Activated CD4-positive, alpha-beta T cell treated with anti-CD3 and anti-CD28 coated beads, Interleukin-2, amount 10 ng/mL, durations not matched to agents 24 days and 14 days (primary cell): ENCODE measurements at places on chromosomes 13 and 19. TPM values are rescaled to one million over a fixed set of nuclear protein-coding genes. Genes with fewer than 3 reads are reported as not detected.

The FLT3 gene
- not detected in 2 replicates for total RNA-seq

The TINCR gene
- 0.33 and 0.52 TPM in 2 replicates for total RNA-seq

GRCh38 chr13:109384491-109385241 lies 401.7 kb downstream of the IRS2 start:
- no peaks in the 10 kb centered on the region for H3K4me1 ChIP-seq
- no peaks in the 10 kb centered on the region for H3K36me3 ChIP-seq
- H3K4me3 ChIP-seq: no peak overlapping the region

DNA sequence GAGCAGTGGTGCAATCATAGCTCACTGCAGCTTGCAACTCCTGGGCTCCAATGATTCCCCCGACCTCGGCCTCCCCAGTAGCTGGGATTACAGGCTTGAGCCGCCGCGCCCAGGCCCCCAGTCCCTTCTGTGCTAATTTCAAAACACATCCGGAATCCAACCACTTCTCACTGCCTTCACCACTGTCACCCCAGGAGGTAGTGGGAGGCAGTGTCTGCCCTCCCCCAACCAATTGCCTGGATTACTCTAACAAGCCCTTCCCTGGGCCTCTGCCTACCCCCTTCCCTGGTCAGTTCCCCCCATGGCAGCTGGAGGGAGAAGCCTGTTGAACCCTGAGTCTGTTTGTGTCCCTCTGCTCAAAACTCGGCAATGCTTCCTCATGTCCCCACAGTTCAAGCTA lies 2.3 kb downstream of the PRAM1 start:
- DNase-seq: no peak
- H3K36me3 ChIP-seq: no peaks in the 10 kb centered on the region
- H3K4me1 ChIP-seq: peaks cover 15% of the 10 kb centered on the region
- H3K4me3 ChIP-seq: no peak overlapping the region
- H3K27ac ChIP-seq: no peak overlapping the region

The PDX1 gene
- total RNA-seq: not detected in 2 replicates

GRCh38 chr13:40170982-40171381 lies 495.5 kb downstream of the FOXO1 start:
- no peak overlapping the region for H3K4me3 ChIP-seq
- H3K27ac ChIP-seq: no peak overlapping the region
- peaks cover 2% of the 10 kb centered on the region for H3K36me3 ChIP-seq
- no peak for DNase-seq
- H3K27me3 ChIP-seq: no peaks in the 10 kb centered on the region
- H3K4me1 ChIP-seq: peaks cover 19% of the 10 kb centered on the region

DNA sequence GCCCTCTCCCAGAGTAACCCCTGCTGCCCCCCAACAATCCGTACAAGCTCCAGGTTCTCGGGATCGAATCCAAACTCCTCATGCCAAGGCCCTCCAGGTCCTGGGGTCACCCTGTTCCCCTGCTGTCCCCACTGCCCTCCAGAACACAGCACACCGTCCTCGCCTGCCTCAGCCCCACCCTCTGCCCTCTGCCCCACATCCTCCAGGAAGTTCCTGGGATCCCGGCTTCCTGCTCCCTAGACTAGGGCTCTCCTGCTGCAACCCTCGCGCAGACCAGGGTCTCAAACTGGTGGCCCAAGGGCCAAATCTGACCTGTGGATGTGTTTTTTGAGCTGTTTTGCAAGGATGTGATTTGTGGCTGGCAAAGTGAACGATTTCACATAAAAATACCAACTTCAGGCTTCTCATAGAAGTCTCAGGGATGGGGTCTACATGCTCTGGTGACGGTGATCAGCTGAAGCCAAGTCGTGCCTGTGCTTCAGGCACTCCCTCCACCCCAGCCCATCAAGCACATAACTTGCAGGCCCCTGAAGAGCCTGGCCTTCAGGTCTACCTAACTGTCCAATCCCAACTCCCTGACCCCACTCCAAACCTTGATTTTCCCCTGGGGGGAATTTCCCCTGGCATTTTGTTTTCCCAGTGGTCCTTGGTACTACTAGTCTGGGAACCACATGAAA lies 1.8 kb downstream of the RABAC1 start:
- H3K36me3 ChIP-seq: no peaks in the 10 kb centered on the region
- H3K4me3 ChIP-seq: peak overlapping the region; percentile 89
- DNase-seq: no peak
- H3K27me3 ChIP-seq: no peaks in the 10 kb centered on the region
- peaks cover 14% of the 10 kb centered on the region for H3K4me1 ChIP-seq

The ICAM1 gene
- 81.5 and 82.1 TPM in 2 replicates for total RNA-seq

GRCh38 chr19:33429891-33430673 lies 56.6 kb downstream of the CEBPG start:
- no peaks in the 10 kb centered on the region for H3K36me3 ChIP-seq
- no peak overlapping the region for H3K4me3 ChIP-seq
- DNase-seq: no peak

DNA sequence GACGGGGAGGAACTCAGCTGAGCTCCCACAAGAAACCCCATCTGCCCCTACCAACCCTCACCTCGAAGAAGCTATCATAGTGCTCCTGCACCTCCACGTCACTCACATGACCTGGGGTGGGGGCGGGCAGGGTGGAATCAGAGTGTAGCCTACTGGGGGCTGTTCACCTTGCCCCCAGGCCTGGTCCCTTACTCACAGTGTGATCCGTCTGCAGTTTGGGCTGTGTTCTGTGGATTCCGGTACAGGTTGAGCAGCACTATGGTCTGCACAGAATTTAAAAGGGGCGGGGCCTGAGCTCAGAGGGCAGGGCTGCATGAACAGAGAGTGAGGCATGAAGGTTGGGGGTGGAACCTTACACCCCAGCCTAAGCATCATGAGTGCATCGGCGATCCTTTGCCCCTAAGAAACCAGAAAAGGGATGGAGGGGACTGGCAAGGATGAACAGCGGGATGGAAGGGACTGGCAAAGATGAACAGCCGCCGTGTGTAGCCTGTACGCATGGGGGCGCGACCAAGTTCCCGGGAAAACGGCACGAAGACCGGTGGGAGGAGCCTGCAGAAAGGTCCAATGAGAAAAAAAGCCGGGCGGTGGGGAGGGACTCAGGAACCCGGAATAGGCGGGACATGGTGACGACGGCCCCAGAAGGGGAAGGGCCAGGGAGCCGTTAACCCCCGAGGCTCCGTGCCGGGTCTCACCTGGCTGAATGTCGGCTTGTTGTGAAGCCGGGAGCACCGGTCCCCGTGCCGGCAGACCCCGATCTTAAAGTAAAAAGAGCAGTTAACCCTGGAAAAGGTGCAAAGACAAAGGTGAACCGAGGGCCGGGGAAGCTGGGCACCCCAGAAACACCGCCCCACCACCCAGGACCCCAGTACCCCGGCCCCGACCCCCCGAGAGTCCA lies 539 bp downstream of the U2AF1L4 start:
- peak overlapping the region; percentile 94 for H3K4me3 ChIP-seq
- peak overlapping the region; percentile 100 for H3K27ac ChIP-seq
- peaks cover 20% of the 10 kb centered on the region for H3K36me3 ChIP-seq

The ADGRE3 gene
- not detected in 2 replicates for total RNA-seq

DNA sequence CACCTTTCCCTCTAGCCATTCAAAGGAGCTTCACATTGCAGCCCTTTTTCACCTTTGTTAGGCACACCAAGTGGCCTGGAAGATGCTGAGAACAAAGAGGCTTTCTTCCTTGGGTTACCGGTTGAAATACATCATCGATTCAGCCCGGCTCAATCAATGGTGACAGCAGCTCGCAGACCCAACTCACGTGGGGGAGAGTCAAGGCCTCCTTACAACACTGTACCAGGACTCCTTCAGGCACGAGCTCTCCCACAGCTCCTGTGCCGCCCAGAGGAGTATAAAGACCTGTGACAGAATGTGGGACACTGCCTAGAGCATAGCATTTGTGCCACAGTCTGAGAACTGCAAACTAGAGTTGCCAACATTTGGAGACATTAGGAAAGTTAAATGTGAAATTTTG lies 3.9 kb upstream of the LRRC63 start:
- no peak for DNase-seq
- no peak overlapping the region for H3K27ac ChIP-seq
- no peaks in the 10 kb centered on the region for H3K27me3 ChIP-seq
- H3K4me3 ChIP-seq: no peak overlapping the region
- H3K4me1 ChIP-seq: peaks cover 30% of the 10 kb centered on the region
- no peaks in the 10 kb centered on the region for H3K36me3 ChIP-seq

DNA sequence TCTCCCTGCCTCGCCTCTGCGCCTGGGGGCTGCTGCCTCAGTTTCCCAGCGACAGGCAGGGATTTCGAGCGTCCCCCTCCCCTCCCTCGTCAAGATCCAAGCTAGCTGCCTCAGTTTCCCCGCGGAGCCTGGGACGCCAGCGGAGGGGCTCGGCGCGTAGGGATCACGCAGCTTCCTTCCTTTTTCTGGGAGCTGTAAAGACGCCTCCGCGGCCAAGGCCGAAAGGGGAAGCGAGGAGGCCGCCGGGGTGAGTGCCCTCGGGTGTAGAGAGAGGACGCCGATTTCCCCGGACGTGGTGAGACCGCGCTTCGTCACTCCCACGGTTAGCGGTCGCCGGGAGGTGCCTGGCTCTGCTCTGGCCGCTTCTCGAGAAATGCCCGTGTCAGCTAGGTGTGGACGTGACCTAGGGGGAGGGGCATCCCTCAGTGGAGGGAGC lies 722 bp upstream of the ICAM1 start:
- H3K4me3 ChIP-seq: peak overlapping the region; percentile 96
- H3K27ac ChIP-seq: peak overlapping the region; percentile 96
- peaks cover 30% of the 10 kb centered on the region for H3K36me3 ChIP-seq
- no peaks in the 10 kb centered on the region for H3K27me3 ChIP-seq

The CGB5 gene
- total RNA-seq: not detected in 2 replicates

- H3K4me1 ChIP-seq: no peaks in the 10 kb centered on the region
- DNase-seq: no peak
- H3K36me3 ChIP-seq: no peaks in the 10 kb centered on the region
These were observed 61.0 kb downstream of the MZT1 start for GRCh38 chr13:72666391-72666790.

DNA sequence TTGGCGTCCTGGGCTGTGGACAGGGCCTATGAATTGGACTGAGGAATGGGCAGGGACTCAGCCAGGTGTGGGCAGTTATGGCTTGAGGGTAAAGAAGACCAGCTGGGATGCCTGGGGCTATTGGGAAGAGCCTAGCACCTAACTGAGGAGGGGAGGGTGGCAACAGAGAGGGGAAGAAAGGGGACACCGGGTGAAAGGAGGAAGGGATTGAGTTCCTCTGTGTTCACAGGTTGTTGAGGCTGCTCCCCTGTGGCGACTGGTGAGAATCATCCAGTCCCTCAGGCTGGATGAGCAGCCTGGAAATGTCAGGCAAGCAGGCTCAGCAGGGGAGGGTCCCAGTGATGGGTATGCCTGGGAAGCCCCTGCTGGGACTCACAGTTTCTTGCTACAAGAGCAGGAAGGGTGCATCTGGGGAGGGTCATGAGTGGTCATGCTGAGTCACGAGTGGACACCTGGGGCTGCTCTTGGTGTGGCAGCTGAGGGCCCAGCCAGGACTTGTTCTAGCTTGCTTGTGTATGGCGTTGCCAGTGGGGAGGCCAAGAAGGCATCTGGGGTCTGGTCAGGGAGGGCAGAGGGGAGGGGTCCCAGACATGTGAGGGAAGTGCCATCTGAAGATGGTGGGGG lies 1.4 kb downstream of the ZNF324 start:
- H3K4me1 ChIP-seq: peaks cover 15% of the 10 kb centered on the region
- peak overlapping the region; percentile 89 for H3K4me3 ChIP-seq
- DNase-seq: no peak
- H3K36me3 ChIP-seq: peaks cover 25% of the 10 kb centered on the region
- H3K27me3 ChIP-seq: peaks cover 2% of the 10 kb centered on the region

GRCh38 chr13:106526738-106527444 lies 8.6 kb downstream of the EFNB2 start:
- no peak overlapping the region for H3K4me3 ChIP-seq
- H3K4me1 ChIP-seq: no peaks in the 10 kb centered on the region
- H3K36me3 ChIP-seq: no peaks in the 10 kb centered on the region
- peaks cover 63% of the 10 kb centered on the region for H3K27me3 ChIP-seq
- no peak overlapping the region for H3K27ac ChIP-seq

The SLC1A6 gene
- not detected in 2 replicates for total RNA-seq

DNA sequence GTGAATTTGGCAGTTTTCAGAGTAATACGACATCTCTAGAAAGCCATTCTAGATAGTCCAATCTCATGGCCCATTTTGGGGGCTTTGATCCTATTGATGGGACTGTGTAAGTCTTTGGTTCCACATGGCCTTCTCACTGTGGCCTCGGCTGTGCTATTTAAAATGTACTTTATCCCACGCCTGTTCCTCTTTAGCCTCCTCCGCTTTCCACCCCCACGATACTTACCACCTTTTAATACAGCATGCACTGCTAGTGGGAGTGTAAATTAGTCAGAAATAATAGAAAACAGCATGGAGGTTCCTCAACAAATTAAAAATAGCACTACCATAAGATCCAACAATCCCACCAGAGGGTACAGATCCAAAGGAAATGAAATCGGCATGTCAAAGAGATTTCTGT lies 28.3 kb upstream of the CEBPG start:
- no peak for DNase-seq
- no peaks in the 10 kb centered on the region for H3K4me1 ChIP-seq
- H3K27me3 ChIP-seq: peaks cover 34% of the 10 kb centered on the region
- H3K36me3 ChIP-seq: no peaks in the 10 kb centered on the region
- no peak overlapping the region for H3K4me3 ChIP-seq
- H3K27ac ChIP-seq: no peak overlapping the region

GRCh38 chr13:113562085-113562749 lies 22.3 kb upstream of the TFDP1 start:
- H3K4me3 ChIP-seq: no peak overlapping the region
- H3K36me3 ChIP-seq: no peaks in the 10 kb centered on the region
- DNase-seq: peak; percentile 80
- H3K4me1 ChIP-seq: peaks cover 3% of the 10 kb centered on the region

The C19orf33 gene
- total RNA-seq: 0.52 TPM in 1 of 2 replicates, not detected in the other

DNA sequence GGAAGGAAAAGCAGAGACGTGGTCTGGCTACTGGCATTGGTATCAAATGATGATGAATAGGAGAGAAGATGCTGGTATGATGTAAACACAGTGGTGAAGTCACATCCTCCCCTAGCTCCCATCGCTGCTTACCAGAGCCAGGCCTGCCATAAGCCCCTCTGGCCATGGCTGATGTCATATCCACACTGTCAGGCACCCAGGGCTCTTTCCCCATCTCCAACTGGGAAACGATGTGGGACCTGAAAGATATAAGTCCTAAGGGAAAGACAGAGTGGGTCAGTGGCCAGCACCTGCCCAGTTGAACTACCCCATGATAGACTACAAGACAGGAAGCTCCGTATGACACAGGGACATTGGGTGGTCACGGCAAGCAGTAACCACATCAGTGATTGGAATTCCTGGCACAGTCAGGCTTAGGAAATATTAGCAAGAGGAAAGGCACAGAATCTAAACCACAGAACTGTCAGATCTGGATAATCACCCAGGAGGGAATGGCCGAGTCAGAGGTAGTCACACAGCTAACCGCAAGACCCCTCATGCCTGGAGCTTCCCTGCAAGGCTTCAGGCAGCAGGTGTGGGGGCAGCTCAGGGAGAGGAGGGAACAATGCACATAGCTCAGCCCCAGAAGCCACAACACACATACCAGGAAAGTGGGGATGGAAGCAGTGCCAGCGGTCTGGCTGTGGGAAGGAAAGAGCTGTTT lies 3.8 kb downstream of the ZNF792 start:
- DNase-seq: no peak
- H3K27me3 ChIP-seq: no peaks in the 10 kb centered on the region
- peak overlapping the region; percentile 5 for H3K27ac ChIP-seq
- H3K4me1 ChIP-seq: peaks cover 18% of the 10 kb centered on the region
- H3K4me3 ChIP-seq: no peak overlapping the region
